ENCODE measurements at places on chromosomes 5 and 9. TPM values are rescaled to one million over a fixed set of nuclear protein-coding genes. Genes with fewer than 3 reads are reported as not detected.

- no peak for DNase-seq
Observed at GRCh38 chr9:91775011-91775707, 174.9 kb downstream of the ROR2 start.

DNA sequence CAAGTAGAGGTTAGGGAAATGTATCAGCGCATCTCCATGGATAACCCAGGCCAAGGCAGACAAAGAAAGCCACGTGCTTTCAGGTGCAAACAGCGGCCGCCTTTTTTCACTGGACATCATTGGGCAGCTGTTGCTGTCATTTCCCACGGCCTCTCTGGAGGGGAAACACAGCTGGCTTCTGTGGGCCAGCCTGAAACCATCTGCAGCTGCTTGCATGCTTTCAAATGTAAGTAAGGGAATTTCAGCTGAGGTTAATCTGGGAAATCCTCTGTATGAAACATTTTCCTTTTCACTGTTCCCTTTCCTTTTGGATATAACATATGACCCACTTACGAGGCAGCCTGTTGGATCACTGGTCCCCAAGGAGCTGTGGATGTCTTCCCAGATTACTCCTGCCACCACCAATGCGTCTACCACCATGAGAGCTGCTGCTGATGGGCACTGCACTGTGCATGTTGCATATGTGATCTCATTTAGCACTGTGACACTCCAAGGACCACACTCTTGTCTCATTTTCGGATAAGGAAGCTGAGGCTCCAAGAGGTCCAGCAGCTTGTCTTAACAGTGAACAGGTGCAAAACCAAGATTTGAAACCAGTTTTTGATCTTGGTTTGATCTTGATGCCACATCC is 106.3 kb downstream of the C9orf152 start:
- no peak for DNase-seq

- no peak for DNase-seq
Observed at GRCh38 chr5:175406300-175406699, 37.7 kb downstream of the DRD1 start.

- DNase-seq, result no peak
Observed at GRCh38 chr5:5331848-5332247, 90.6 kb upstream of the ICE1 start.

DNA sequence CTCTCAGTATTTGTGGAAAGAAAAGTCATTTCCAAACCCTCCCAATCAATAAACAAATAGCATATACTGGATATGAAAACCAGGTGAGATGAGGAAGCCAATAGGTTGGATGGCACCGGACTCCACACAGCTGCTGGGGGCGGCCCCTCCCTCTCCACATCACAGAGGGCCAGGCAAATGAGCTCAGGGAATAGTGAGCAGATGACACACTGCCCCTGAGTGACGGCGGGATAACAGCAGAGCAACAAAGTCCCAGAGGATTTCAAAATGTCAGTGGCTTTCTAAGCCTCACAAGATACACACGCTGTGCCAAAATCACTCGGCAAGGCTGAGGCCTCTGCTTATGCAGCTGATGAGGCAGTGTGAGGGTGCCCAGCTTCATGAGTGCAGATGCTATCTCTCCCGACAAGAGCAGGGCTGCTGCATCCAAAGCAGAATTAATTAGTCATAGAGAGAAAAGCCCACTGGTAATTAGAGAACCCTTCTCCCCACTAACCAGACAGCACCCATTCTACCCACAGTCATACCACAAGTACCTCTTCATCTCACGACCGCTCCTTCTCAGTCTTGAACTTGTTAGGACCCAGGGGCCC is 235.0 kb upstream of the NFIL3 start:
- no peak for DNase-seq

- DNase-seq, result no peak
Observed at GRCh38 chr5:71740015-71740753, 21.1 kb downstream of the CARTPT start.

GRCh38 chr5:135264451-135265440 is 134.3 kb downstream of the MACROH2A1 start:
- DNase-seq, result no peak

GRCh38 chr9:113246928-113247327 is 25.6 kb downstream of the SLC31A1 start:
- DNase-seq, result no peak

DNA sequence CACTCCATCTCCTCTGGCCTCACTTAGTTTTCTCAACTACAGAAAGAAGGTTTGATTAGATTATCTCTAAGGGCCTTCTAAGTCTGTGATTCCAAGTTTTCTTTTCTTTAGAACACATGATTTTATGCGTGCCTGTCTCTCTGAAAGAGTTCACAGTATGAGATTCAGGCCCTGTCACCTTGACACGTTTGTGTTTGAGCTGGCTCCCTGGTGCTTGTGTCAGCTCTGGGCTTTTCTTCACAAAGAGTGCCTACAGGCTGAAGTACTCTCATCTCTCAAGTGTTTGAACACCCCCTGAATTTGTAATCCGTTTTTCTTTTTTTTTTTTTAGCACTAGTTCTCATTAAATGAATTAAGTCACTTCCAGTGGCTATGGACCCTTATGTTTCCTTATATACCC is 306.9 kb upstream of the C9orf72 start:
- no peak for DNase-seq

GRCh38 chr9:94761481-94761880 is 35.0 kb downstream of the AOPEP start:
- no peak for DNase-seq

GRCh38 chr5:95241-95980 is 3.4 kb downstream of the PLEKHG4B start:
- DNase-seq, result no peak

- no peak for DNase-seq
Observed at GRCh38 chr9:108150736-108151586, 661.4 kb upstream of the KLF4 start.

DNA sequence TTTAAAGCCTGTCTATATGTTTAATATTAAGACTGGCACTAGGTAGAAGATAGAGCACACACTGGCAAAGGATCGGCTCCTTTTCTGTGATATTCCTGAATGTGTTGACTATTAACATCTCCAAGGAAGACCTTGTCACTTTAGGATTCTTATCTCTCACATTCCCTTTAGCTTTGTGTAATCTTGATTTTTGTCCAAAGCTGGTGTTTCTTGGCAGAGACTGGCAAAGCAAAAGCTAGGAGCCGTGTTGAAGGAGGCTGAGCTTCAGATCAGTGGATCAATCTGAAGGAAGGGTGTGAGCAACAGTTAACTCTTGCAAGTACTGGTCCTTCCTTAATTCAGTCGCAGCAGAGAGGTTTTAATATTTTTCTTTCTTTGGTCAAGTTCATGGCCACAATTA is 830.4 kb upstream of the ZNF608 start:
- no peak for DNase-seq

GRCh38 chr5:94890907-94891306 is 272.4 kb downstream of the SLF1 start:
- no peak for DNase-seq

NOTCH1 gene
- total RNA-seq, result 53.1 TPM

FBXO4 gene
- total RNA-seq, result 7.9 TPM

SUSD3 gene
- total RNA-seq, result 1.5 TPM

PCA3 gene
- 0.33 TPM for total RNA-seq

MLLT3 gene
- 44.2 TPM for total RNA-seq
